Glomerular endothelial cell (primary cell): ENCODE measurements at places on chromosomes 5 and 9.

GRCh38 chr9:98989036-98990000 is 45.6 kb downstream of the COL15A1 start:
- DNase-seq = no peak

DNA sequence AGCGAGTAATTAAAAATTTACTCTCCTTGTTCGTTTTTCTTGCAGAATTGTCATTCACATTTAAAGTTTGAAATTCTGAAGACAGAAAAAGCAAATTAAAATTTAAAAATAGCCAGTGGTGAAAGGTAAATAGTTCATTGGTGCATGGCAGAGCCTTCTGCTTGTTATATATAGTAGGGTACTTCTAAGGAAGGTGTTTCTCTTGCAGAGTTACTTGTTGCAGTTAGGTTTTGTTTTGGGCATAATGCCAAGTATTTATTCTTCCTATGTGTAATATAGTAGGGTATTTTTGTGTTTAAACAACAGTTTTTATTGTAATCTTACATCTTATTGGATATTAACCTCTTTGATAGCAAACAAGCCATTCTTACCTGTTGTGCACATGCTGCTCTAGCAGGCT is 179.4 kb downstream of the KDM4C start:
- DNase-seq = no peak

GRCh38 chr5:163614787-163615186 is 109.4 kb downstream of the MAT2B start:
- no peak for DNase-seq

DNA sequence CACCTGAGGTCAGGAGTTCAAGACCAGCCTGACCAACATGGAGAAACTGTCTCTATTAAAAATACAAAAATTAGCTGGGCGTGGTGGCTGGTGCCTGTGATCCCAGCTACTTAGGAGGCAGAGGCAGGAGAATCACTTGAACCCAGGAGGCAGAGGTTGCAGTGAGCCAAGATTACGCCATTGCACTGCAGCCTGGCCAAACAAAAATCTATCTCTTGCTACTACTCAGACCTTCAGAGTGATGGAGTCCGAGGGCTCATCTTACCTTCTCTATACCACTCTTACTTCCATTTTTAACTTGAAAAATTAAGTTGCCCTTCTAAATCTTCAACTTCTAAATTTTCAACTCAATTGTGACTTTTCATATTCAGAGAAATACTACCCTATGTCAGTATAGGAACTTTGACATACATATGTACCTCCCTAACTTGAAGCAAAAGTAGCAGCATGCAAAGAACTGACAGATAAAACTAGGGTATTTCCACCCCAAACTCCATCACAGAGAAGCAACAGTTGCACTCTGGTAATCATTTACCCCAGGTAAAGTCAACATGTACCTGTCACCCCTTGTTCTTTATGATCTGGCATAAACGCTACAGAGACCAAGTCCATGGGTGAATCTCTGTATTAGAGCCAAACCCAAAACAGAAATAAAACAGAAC is 11.4 kb downstream of the ZFAND5 start:
- no peak for DNase-seq

GRCh38 chr5:137604348-137605095 is 105.4 kb upstream of the SPOCK1 start:
- no peak for DNase-seq
